Activated CD4-positive, alpha-beta T cell treated with anti-CD3 and anti-CD28 coated beads, Interleukin-2, amount 50 U/mL, for 1 hour (primary cell): ENCODE measurements at places on chromosomes 13 and 19.

DNA sequence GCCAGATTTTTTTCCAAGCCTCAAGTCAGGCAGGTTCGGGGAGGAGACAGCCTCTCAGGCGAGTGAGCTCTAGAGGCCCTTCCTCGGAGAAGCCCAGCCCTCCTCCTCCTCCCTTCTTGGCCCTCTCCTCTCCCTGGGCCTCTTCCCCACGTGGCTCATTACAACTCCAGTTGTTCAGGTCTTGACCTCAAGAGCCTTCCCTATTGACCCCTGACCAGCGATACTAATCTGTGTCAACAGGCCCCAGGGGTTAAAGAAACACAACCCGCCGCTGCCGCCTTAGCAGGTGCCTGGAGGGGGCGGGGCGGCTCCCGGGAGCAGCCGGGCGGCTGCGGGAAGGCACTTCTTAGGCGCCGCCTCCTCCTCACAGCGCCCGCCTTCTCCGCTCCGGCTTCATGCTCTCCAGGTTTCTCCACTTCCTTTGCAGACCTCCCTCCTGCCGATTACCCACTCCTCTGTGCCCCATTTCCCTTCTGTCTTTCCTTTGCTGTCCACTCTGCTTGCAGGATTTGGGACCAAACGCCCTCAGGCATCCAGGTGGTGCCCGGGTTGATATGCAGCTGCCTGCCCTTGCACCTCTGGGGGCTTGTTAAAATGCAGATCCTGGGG, 51.0 kb downstream of the LYL1 start:
- peak; percentile 6 for DNase-seq

- DNase-seq, result no peak
Measured at GRCh38 chr13:72462726-72463125, 264.7 kb downstream of the MZT1 start.

DNA sequence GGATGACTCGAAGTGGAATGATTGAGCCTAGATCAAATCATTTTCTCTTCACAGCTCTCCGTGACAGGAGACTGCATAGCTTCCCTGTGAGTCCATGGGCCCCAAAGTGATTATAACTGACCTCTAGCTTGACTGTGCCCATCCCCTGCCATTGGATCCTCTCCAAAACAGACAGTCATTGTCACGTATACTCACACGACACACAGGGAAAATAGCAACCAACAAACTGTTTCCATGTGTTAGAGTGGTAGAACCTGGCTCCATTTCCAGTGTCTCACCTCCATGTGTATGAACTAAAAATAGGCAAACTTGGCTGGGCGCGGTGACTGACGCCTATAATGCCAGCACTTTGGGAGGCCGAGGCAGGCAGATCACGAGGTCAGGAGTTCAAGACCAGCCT, 48.8 kb upstream of the NPAS1 start:
- no peak for DNase-seq

- DNase-seq, result no peak
Measured at GRCh38 chr13:20258208-20258962, 26.3 kb upstream of the GJB6 start.

DNA sequence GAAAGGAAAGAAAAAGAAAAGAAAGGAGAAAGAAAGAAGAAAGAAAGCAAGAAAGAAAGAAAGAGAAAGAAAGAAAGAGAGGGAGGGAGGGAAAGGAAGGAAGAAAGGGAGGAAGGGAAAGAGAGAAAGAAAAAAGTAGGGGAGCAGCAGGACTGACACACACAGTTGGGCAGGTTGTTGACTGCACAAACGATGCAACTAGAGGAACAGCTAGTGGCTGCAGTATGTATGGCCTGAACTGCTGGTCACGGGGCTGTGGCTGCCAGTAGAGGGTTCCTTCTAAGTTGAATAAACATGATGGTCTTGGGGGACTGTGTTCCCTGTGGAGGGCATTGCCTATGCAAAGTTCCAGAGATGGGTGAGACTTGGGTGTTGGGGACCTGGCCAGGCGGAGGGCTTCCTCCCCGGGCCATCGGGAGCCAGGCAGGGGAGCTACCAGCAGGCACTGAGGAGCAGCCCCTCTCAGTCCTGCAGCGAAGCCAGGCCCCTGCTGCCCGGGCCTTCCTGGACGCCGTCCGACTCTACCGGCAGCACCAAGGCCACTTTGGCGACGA, 16.7 kb upstream of the COLGALT1 start:
- no peak for DNase-seq
